Activated naive CD4-positive, alpha-beta T cell treated with anti-CD3 and anti-CD28 coated beads for 36 hours (primary cell): ENCODE measurements at places on chromosomes 7 and 10. TPM values are rescaled to one million over a fixed set of nuclear protein-coding genes. Genes with fewer than 3 reads are reported as not detected.

Gene ZPBP
- total RNA-seq, result not detected

Gene STK32C
- 16.5 TPM for total RNA-seq

Gene CRPPA
- total RNA-seq, result 0.38 TPM

Gene ATP6V1F
- total RNA-seq, result 142 TPM

Gene ARHGAP22
- not detected for total RNA-seq

Gene CALML5
- total RNA-seq, result not detected

Gene ZNF746
- total RNA-seq, result 11.8 TPM

Gene HOXA5
- not detected for total RNA-seq

Gene HTRA1
- total RNA-seq, result not detected

Gene OR2A12
- not detected for total RNA-seq

Gene RNF32
- 0.64 TPM for total RNA-seq

Gene REPIN1
- total RNA-seq, result 45.7 TPM

Gene NPY4R2
- total RNA-seq, result not detected
